ENCODE measurements at places on chromosomes 6 and 20.

GRCh38 chr6:149271348-149272340 is 45.9 kb upstream of the TAB2 start:
- peaks cover 35% of the 10 kb centered on the region for H3K4me1 ChIP-seq
- peak; percentile 36 for DNase-seq
- H3K27me3 ChIP-seq, result peaks cover 4% of the 10 kb centered on the region
- H3K4me3 ChIP-seq, result peak overlapping the region; percentile 58

DNA sequence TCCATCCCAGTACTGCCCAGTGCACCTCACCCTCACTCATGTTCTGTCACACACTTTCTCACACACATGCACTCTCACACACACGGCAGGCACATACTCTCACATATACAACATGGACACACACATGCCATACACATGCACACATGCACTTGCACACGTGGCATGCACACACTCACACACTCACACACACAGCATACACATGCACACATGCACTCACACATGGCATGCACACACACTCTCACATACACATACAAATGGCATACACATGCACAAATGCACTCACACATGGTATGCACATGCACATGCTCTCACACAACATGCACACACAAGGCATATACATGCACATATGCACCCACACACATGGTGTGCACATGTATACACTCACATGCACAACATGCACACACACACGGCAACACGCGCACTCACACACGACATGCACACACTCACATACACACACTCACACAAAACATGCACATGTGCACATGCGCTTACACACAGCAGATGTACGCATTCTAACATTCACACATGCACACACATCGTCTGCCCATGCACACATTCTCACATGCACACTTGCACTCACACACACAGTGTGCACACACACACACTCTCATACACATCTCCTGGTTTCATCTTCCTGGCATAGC is 131.7 kb upstream of the THBS2 start:
- peaks cover 6% of the 10 kb centered on the region for H3K27me3 ChIP-seq
- DNase-seq, result no peak
- no peaks in the 10 kb centered on the region for H3K36me3 ChIP-seq
- H3K27ac ChIP-seq, result no peak overlapping the region

DNA sequence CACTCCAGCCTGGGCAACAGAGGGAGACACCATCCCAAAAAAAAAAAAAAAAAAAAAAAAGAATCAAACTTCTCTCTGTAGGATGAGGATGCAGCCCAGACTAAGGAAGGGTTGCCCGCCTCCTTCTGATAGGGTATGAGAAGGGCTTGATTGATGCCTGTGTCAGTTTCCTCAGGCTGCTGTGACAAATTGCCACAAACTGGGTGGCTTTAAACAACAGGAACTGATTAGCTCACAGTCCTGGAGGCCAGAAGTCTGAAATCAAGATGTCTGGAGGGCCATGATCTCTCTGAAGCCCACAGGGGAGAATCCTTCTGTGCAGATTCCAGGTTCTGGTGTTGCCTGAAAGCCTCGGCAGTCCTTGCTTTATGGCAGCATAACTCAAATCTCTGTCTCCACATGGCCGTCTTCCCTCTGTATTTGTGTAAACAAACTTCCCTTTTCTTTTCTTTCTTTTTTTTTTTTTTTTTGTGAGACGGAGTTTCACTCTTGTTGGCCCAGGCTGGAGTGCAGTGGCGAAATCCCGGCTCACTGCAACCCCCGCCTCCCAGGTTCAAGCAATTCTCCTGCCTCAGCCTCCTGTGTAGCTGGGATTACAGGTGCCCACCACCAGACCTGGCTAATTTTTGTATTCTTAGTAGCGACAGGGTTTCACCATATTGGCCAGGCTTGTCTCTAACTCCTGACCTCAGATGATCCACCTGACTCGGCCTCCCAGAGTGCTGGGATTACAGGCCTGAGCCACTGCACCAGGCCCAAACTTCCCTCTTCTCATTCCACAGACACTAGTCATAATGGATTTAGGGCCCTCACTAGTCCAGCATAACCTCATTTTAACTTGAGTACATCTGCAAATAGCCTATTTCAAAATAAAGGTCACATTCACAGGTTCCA is 11.2 kb upstream of the CDK19 start:
- H3K4me1 ChIP-seq, result no peaks in the 10 kb centered on the region
- H3K27me3 ChIP-seq, result no peaks in the 10 kb centered on the region
- H3K4me3 ChIP-seq, result no peak overlapping the region
- H3K27ac ChIP-seq, result no peak overlapping the region
- H3K36me3 ChIP-seq, result no peaks in the 10 kb centered on the region

DNA sequence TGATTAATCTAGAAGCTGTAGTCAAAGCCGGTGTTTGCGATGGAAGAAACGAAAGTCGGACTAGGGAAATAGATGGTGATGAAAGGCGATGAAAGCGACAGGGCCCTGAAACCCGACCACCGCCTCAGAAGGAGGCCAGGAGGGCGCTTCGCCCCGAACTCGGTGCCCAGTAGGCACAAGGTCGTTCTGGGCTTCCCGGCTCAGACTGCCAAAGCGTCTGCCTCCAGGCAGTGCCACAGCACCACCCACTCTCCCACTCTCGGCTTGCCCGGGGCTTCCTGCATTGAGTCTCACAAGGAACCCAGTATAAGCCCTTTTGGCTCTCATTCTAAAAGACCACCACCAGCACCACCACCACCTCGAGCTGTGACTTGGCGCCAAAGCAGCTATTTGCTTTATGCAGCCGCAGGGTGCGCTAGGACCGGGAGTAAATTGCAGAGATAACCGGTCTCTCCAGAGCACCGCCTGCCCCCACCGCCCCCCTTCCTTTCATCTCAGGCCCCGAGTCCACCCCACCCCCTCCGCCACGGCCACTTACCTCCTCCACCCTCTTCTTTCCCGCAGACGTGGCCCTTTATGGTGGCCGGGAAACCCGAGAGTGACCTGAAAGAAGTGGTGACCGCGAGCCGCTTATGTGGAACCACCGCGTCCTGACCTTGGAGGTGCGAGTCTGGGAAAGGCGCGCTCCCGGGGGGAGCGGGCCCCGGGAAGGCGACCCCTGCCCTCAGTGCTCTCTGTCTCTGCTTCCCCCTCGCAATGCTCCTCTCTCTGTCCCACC is 2.4 kb downstream of the TCF21 start:
- H3K4me3 ChIP-seq, result peak overlapping the region; percentile 85
- H3K4me1 ChIP-seq, result peaks cover 14% of the 10 kb centered on the region
- H3K36me3 ChIP-seq, result no peaks in the 10 kb centered on the region
- H3K27me3 ChIP-seq, result peaks cover 63% of the 10 kb centered on the region
- DNase-seq, result no peak
- H3K27ac ChIP-seq, result no peak overlapping the region

DNA sequence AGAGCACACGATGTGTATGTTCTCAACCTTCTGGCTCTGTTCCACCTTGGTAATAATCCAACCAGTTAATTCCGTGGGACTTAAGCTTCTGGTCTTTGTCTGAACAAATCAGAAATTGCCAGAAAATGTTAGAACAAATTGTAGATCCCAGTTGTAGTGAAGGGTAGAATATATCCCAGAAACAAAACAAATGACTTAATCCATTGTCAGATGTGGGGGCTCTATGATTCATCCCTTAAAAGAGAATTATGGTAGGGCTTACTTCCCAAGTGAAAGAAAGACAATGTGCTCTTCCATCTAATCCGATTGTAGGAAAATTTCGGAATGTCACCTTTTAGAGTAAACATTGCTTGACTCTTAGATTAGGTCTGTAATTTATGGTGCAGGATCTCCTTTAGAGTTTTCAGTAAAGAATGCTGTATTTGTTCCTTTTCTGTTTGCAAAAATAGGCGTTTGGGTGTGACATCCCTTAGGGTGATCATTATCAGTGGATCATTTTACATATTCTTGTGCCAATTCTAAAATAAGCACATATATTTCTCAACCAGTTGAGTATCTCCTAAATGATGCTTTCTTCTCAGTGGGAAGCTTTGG is 234.5 kb upstream of the ZNF217 start:
- H3K27ac ChIP-seq, result peak overlapping the region; percentile 99
- peak overlapping the region; percentile 81 for H3K4me3 ChIP-seq
- no peaks in the 10 kb centered on the region for H3K27me3 ChIP-seq
- DNase-seq, result no peak
- peaks cover 56% of the 10 kb centered on the region for H3K4me1 ChIP-seq

DNA sequence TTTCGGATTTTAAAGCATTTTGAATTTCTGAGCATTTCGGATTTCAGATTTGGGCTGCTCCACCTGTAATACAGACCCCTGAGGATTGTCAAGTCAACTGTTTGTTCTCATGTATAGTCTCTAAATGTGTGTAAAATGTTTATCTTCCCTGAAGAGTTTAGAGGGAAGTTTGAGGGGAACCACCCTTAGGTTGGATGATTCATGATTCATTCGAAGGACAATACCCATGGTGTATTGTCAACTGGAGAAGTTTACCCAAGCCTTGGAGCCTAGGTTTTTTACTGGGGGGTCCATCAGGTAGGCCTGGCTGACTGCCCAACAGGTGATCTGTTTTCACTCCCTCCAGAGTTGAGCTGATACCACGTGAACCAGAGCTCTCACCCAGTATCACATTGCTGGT is 18.9 kb downstream of the GSTA4 start:
- no peak for DNase-seq
- H3K36me3 ChIP-seq, result no peaks in the 10 kb centered on the region
- no peak overlapping the region for H3K4me3 ChIP-seq
- no peaks in the 10 kb centered on the region for H3K4me1 ChIP-seq
- H3K27me3 ChIP-seq, result peaks cover 1% of the 10 kb centered on the region
- no peak overlapping the region for H3K27ac ChIP-seq

- no peak overlapping the region for H3K27ac ChIP-seq
- no peak overlapping the region for H3K4me3 ChIP-seq
- peaks cover under 1% of the 10 kb centered on the region for H3K27me3 ChIP-seq
- no peaks in the 10 kb centered on the region for H3K4me1 ChIP-seq
- no peak for DNase-seq
- H3K36me3 ChIP-seq, result no peaks in the 10 kb centered on the region
These were observed 8.9 kb upstream of the TCP11 start for GRCh38 chr6:35149891-35150566.

DNA sequence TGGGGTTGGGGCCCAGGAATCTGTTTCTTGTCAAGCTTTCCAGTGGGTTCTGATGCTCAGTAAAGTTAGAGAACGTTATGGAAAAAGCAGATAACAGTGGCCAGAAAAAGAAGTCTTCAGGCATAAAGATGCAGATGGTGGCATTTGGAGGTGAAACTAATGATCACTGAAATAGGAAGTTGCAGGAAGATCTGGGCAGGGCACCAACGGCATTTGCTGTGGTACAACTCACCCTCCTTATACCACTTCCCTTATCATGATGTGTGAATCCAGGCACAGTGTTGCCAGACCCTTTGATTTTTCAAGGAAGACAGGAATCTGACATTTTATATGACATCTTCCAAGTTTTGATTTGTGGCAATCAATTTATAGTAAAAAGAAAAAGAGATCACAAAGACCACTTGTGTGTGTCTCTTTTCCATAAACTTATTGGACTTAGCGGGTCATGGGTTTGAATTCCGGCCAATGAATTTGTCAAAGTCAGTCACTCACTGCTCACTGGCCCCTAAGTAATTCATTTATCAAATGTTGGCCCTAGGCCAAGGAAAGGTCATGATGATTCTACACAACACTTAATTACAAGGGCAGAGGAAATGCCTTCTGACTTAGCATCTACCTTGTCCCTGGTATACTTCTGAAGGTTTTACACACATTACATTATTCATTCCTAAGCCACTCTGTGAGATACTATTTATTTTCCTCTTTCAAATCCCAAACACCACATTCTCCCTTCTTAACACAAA is 37.6 kb downstream of the LAMP5 start:
- no peaks in the 10 kb centered on the region for H3K27me3 ChIP-seq
- H3K27ac ChIP-seq, result no peak overlapping the region
- no peak overlapping the region for H3K4me3 ChIP-seq
- no peak for DNase-seq
- no peaks in the 10 kb centered on the region for H3K36me3 ChIP-seq
- no peaks in the 10 kb centered on the region for H3K4me1 ChIP-seq

- H3K4me3 ChIP-seq, result no peak overlapping the region
- H3K27ac ChIP-seq, result no peak overlapping the region
- no peaks in the 10 kb centered on the region for H3K36me3 ChIP-seq
- H3K27me3 ChIP-seq, result no peaks in the 10 kb centered on the region
These were observed 26.3 kb downstream of the PM20D2 start for GRCh38 chr6:89172131-89172530.

DNA sequence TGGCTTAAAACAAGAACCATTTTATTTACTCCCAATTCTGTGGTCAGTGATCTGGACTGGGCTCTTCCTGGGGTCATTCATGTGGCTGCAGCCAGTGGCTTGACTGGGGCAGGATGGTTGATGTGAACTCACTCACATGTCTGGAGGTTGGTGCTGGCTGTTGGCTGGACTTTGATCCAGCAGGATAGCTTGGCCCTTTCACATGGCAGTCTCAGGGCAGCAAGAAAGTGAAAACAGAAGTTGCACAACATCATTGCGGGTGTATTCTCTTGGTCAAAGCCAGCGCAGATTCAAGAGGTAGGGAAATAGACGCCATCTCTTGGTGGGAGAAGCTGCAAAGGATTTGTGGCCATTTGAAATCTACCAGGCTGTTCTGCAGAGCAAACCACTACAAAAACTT is 77.2 kb downstream of the MDGA1 start:
- peaks cover 8% of the 10 kb centered on the region for H3K27me3 ChIP-seq
- no peak for DNase-seq
- H3K4me1 ChIP-seq, result peaks cover 11% of the 10 kb centered on the region
- no peak overlapping the region for H3K27ac ChIP-seq
- H3K36me3 ChIP-seq, result no peaks in the 10 kb centered on the region
- no peak overlapping the region for H3K4me3 ChIP-seq

DNA sequence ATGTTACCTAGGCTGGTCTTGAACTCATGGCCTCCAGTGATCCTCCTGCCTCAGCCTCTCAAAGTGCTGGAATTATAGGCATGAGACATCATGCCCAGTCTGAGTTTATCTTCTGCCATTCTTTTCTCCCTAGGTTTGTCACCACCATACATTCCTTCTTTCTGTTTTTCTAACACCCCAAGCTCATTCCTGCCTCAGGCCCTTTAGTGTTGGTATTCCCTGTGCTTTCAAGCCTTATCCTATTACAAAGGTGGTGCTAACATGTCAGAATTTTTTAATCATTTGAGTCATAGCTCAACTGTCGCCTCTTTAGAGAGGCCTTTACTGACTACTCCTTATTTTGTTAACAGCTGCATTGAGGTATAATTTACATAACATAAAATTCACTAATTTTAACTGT is 221.1 kb upstream of the PRSS16 start:
- peaks cover 10% of the 10 kb centered on the region for H3K27me3 ChIP-seq
- no peaks in the 10 kb centered on the region for H3K36me3 ChIP-seq
- H3K27ac ChIP-seq, result no peak overlapping the region
- H3K4me3 ChIP-seq, result no peak overlapping the region

DNA sequence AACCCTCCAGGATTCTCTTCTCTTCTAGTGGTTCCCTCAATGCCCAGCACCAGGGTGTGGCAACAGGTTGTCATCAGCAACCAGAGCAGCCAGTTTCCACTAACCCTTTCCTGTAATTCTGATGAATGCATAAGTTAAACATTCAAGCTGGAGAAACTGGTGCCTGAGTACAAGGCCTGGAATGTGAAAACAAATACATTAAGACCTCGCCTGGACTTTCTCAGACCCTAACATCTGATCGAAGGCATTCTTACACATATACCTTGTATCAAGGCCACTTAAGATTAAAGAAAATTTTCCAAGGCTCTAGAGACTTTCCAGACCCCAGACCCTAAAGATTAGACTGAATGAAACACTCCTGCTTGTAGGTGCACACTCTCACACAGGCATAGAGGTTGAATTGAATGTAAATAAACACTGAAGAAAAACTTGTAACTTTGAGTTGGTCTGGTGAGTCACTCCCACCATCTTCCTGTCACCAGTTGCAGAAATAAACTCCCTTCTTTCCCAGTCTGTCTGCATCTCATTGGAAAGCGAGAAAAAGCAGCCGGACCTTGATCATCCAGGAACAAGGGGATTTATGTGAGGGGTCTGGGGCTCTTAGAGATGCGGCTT is 9.0 kb downstream of the LRP11 start:
- H3K4me1 ChIP-seq, result peaks cover 2% of the 10 kb centered on the region
- H3K27me3 ChIP-seq, result peaks cover 2% of the 10 kb centered on the region
- H3K27ac ChIP-seq, result no peak overlapping the region
- no peaks in the 10 kb centered on the region for H3K36me3 ChIP-seq
- H3K4me3 ChIP-seq, result no peak overlapping the region
- DNase-seq, result no peak

Data from immature natural killer cell (primary cell).